ENCODE measurements at places on chromosomes 12 and 14.

GRCh38 chr12:98037401-98038140 is 477.8 kb upstream of the TMPO start:
- DNase-seq, result no peak

GRCh38 chr12:50232771-50233209 is 50.5 kb downstream of the LIMA1 start:
- DNase-seq, result no peak

- no peak for DNase-seq
Measured at GRCh38 chr14:75280291-75280830, 1.7 kb downstream of the FOS start.

DNA sequence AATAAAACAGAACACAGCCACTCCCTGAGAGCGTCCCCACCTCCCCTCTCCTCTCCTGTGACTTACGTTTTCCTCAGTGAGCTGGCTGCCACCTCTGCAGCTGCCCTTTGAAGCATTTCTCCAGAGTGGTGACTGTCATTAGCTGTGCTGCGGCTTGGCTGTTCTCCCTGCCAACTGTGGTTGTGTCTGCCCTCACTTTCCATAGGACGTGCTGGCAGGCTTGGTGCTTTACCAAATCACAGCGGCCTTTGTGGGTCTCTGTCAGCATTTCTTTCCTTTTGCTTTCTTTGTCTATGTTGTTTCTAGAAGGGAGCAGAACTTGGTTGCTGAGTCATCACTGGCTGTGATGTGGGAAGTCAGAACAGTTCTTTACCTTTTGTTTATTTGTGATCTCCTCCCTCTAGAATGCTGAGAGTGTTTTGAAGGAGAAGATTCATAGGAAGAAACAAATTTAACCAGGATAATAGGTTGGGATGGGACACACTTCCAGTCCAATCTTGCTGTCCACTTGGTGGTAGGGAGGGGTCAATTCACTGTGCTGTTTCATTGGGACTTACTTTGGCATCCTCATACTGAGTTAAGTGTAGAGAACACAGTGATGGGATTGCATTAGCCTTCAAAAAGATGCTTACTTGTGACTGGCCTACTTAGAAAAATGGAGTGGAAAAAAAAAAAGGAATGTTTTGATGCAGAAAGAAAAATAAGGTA is 88.2 kb downstream of the TMX1 start:
- DNase-seq, result no peak

DNA sequence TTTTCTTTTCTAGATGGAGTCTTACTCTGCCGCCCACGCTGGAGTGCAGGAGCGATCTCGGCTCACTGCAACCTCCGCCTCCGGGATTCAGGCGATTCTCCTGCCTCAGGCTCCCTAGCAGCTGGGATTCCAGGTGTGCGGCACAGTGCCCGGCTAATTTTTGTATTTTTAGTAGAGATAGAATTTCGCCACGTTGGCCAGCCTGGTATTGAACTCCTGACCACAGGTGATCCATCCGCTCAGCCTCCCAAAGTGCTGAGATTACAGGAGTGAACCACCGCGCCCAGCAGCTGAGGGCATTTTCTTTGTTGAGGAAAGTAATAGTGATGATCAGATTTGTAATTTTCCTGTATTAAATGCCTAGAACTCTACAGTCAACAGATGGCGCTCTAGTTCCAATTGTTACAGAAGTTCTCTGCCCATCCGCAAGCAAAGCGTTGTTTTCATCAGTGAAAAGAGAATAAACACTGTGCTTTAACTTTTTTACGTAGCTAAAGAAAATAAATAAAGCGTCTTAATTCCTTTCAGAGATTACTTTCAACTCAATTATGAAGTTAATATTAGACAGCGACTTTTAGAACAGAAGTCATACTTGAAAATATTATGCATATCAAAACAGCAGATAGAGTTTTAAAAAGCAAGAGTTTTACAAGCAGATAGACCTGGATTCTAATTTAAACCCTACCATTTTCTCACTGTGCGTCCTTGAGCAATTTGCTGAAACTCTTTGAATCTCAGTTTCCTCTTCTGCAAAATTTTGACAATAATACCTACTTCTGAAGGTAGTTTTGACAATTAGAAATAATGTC is 335.1 kb downstream of the DUSP6 start:
- no peak for DNase-seq

DNA sequence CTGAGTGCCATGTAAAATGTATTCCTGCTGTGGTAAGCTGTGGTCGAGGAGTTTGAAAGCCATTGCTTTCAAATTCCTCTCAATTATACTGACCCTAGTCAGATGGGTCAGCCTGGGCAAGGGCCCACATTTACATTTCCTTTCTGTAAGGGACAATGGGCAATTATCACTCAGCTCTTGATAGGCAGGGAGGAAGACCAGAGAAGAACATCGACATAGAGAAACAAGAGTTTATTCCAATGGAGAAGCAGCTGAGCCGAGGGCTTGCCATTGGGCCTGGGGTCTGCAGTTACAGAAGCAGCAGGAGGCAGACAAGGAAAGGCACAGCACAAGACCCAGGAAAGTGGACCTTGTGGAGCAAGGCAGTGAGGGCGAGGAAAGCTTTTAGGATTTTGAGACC is 9.7 kb downstream of the NRIP2 start:
- DNase-seq, result no peak

DNA sequence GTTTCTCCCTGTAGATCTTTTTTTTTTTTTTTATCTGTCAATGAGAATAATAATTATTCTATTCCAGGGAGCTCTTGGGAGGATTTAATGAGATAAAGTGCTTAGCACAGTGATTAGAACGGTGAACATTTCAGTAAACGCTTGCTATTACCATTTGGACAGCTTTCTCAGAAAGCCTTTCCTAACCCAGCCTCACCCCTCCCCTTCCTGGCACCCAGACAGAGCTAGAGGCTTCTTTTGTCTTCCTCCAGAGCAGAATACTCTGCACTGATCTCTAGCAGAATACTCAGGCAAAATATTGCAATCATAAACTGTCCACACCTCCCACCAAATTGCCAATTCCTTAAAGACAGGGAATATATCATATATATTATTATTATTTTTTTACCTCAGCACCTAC is 66.6 kb downstream of the ERGIC2 start:
- no peak for DNase-seq

GRCh38 chr14:71432334-71433110 is 499.7 kb upstream of the RGS6 start:
- DNase-seq, result no peak

DNA sequence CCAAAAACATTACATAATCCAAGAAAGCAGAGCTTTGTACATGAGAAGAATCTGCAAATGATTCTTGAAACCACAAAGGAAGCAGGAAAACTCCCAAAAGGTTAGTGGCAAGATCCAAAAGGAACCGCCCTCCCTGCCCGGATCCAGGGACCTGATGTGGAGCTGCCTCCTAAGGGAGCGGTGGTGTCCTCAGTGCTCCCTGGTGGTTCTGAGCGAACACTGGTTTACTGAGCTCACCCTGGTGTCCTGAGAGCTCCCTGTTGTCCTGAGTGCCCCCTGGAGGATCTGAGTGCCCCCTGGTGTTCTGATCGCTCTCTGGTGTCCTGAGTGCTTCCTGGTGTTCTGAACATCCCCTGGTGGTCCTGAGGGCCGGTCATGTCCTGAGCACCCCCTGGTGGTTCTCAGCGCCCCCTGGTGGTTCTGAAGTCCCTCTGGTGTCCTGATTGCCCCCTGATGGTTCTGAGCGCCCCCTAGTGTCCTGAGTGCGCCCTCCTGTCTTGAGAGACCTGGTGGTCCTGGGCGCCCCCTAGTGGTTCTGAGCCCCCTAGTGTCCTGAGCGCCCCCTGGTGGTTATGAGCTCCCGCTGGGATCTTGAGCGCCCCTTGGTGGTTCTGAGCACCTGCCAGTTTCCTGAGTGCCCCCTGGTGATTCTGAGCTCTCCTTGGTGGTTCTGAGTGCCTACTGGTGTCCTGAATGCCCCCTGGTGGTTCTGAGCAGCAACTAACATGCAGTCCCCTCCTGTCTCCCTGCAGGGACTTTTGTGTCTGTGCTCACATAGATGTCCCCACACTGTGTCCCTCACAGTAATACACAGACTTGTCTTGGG is 891.1 kb downstream of the TMEM121 start:
- peak; percentile 60 for DNase-seq

- no peak for DNase-seq
Measured at GRCh38 chr14:87687420-87687819, 305.6 kb downstream of the GALC start.

DNA sequence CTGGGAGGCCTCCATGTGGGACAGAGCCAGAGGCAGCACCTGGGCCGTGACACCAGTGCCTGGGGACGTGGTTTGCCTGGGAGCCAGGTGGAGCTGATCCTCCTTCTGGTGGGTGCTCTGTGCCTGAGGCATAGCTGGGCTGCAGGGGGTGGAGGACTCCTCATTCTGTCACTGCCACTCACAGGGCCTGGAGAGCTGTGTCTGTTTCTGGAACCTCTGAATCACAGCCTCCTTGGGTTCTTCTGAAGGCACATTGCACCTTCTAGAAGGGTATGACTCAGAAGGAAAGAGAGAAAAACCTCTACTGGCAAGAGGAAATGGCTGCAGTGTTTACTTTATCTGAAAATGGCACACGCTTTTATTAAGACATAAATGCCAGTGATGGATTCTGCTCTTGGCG is 659.8 kb downstream of the VRK1 start:
- peak; percentile 33 for DNase-seq

- DNase-seq, result no peak
Measured at GRCh38 chr12:48980389-48980952, 2.3 kb downstream of the WNT1 start.

DNA sequence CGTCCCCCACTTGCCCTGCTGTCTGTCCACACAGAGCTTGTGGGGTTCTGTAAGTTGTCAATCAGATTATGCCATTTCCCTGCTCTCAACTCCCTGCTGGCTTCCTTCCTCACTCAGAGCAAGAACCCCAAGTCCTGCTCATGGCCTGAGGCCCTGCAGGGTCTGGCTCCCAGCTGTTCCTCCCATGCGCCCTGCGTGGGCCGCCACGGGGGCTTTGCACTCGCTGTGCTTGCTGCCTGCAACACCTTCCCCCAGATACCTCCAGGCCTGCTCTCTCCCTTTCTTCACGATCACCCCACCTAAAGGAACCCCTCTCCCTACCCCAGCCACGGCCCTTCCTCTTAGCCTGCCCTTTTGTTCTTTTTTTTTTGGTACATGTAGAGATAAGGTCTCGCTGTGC is 234.6 kb downstream of the AACS start:
- no peak for DNase-seq

GRCh38 chr14:20798318-20798717 is 4.3 kb downstream of the RNASE1 start:
- no peak for DNase-seq

GRCh38 chr14:54712465-54713200 is 145.7 kb downstream of the SAMD4A start:
- no peak for DNase-seq

DNA sequence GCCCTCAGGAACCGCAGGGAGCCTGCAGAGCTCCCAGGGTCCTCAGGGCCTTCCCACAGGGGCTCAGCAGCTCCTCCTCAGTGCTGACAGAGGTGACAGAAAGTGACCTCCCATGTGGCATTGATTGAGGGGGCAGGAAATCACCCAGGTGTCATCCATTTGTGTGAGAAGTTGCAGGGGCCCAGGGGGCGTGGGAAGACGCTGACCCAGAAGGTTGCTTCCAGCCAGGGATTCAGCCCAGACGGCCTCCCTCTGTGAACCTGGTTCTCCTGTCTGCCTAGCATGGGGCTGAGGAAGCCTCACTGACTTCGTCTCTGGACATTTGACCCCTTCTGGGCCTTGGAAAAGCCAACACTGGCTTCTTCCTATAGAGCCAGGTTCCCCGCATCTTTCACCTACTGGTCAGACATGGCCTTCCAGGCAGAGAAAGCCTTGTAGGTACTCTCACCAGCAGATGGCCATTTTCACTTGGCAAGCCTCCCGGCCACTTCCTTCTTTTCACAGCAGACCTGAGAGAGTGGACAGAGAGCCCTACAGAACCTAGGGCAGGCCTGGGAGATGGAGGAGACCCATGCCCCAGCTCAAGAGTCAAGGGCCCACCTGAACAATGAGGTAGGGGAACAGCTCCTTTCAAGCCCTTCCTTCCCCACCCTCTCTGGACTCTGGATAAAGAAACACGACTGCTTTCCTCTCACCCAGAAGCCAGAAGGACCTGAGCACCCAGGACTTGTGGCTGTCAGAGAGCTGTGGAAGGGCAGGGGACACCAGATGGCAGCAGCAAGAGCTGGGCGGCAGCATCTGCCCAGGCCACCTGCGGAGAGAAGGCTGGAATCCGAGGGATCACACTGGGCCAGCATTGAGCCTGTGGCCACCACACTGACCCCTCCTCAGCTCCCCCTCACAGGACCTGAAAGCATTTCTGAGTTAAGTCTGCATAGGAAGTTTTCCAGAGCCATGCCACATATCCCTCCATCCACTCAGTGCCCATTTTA is 377.8 kb downstream of the DPF3 start:
- no peak for DNase-seq

GRCh38 chr12:116130431-116130830 is 147.1 kb downstream of the MED13L start:
- no peak for DNase-seq

DNA sequence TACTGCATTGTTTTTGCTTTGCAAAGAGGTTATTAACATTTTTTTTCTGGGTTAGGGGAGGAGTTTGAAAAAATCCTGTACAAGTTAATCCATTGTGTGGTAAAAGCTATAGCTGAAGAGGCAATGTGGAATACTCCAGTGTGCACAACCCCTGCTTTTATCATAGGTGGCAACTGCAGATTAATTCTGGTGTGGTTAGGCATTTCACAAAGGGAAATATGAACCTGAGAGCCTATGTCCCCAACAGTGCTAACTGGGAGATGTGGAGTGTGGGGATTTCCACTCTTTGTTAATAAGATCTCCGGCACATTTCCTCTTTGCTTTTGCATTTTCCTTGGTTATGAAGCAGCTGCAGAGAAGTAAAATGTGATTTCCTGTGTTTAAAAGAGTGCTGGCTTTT is 33.6 kb downstream of the PRORP start:
- DNase-seq, result no peak

DNA sequence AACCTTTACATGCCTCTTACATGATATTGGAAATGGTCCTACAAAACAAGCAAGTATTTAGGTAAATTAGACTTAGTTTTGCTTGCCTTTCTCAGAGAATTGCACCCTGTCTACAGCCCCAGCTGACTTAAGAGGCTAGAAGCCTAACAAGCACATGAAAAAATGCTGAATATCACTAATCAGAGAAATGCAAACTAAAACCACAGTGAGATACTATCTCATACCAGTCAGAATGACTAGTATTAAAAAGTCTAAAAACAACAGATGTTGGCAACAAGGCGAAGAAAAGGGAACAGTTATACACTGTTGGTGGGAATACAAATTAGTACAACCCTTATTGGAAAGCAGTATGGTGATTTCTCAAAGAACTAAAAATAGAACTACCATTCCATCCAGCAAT is 103.8 kb downstream of the EGLN3 start:
- no peak for DNase-seq

- no peak for DNase-seq
Measured at GRCh38 chr14:95380350-95381042, 60.8 kb upstream of the CLMN start.

DNA sequence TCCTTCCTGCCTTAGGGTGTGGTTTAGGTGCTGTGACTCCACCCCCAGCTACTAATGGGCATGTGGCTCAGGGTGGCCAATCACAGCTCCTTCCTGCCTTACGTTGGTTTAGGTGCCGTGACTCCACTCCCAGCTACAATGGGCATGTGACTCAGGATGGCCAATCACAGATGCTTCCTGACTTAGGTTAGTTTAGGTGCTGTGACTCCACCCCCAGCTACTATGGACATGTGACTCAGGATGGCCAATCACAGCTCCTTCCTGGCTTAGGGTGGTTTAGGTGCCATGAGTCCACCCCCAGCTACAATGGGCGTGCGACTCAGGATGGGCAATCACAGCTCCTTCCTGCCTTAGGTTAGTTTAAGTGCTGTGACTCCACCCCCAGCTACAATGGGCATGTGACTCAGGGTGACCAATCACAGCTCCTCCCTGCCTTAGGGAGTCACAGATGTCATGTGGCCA is 163.9 kb downstream of the TBX5 start:
- DNase-seq, result no peak

- no peak for DNase-seq
Measured at GRCh38 chr12:96398424-96399119, 1.7 kb downstream of the CDK17 start.

All from activated CD8-positive, alpha-beta memory T cell treated with anti-CD3 and anti-CD28 coated beads for 1 hour (primary cell).